ENCODE measurements at places on chromosomes 13 and 19.

DNA sequence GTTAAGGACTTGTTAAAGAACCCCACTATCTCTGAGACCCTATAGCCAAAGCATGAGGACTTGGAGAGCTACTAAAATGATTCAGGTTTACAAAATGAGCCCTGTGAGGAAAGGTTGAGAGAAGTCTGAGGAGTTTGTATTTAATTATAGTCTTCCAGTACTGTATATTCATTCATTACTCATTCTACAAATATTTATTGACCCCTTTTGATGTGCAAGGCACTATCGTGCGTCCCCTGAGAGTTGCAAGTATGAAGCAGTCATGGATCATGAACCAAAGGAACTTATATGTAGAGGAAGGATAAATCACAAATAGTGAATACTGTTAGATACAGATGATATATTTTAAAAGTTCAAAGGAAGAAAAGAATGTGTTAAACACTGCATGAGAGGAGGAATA lies 84.4 kb downstream of the DNAJC15 start:
- DNase-seq = no peak

GRCh38 chr13:111239764-111240670 lies 80.4 kb upstream of the TEX29 start:
- DNase-seq = no peak

GRCh38 chr13:111924678-111925075 lies 142.3 kb upstream of the SOX1 start:
- no peak for DNase-seq

DNA sequence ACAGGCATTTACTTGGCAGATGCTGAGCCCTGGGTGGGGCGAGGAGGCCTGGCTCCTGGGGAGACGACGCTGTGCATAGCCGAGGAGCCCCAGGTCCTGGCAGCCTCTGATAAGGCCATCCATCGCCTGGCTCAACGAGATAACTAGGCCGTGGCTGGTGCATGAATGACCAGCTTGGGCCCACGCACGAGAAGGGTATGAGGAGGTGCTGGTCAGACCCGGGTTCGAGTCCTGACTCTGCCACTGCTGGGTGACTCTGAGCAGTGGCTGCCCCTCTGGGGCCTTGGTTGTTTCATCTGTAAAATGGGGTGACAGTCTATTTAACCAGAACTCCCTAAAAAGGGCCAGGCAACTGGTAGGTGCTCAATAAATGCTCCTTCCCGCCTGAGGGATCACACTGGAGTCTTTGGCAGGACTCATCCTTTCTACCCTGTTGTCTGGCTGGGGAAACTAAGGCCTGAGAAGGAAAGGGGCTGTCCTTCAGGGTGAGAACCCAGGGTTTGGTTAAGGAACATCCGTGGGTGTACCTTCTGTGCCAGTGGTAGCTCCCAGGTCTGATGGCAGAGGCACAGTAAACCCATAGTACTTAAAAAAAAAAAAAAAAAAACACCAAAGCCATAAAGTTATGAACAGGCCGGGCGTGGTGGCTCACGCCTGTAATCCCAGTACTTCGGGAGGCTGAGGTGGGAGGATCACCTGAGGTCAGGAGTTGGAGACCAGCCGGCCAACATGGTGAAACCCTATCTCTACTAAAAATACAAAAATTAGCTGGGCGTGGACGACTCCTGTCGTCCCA lies 8.1 kb upstream of the ARRDC2 start:
- DNase-seq = no peak

- no peak for DNase-seq
These were observed 7.1 kb upstream of the PDE4C start for GRCh38 chr19:18233224-18233825.

DNA sequence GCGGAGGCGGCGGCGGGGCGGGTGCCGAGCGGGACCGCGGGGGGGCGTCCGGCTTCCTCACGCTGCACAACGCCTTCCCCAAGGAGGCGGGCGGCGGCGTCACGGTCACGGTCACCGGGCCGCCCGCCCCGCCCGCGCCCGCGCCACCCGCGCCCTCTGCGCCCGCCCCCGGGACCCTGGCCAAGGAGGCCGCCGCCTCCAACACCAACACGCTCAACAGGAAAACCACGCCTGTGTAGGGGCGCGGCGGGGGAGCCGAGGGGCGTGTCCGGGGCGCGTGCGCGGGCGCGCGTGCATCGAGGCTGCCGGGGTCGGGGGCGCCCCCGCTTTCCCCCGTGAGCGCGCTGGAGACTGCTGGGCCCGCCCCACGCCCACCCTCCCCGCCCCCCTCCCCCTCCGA lies 8.8 kb upstream of the CACNG6 start:
- no peak for DNase-seq

DNA sequence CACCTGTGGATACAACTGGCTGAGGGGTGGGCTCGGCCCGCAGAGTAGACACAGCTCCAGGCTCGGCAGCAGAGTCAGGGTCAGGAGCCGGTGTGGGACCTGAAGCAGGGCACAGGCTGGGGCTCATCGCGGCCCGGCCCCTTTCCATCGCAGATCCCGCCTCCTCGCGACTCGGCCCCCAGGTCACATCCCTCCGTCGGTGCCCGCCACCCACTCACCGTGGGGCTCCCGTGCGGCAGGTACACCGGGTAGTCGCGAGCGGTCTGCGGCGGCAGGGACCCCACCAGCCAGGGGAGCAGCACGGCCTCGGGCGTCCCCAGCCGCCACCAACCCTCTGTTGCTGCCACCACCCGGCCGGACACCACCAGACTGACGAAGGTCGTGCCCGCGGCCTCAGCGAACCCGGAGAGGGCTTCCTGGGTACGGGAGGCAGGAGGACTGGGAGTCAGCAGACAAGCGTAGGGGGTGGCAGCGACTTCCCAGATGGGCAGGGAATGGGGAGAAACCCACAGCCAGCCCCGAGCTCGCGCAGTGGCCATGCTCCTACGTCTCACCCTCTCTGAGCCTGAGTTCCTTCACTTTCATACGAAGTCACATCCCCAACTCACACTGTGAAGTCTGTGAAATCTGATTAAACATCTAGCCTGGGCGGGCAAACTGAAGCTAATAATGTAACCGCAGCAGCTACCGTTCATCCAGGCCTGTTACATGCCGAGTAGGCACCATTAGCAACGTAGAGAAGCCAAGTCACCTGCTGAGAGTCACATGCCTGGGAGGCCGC lies 3.7 kb downstream of the FUZ start:
- no peak for DNase-seq
